Ovary (tissue), 10 donors: ENCODE measurements at places on chromosomes 11 and 22. TPM values are rescaled to one million over a fixed set of nuclear protein-coding genes. Genes with fewer than 3 reads are reported as not detected.

STK33 gene
- 11.9 TPM for polyA plus RNA-seq

GRCh38 chr11:35784699-35785098 lies 122.1 kb downstream of the TRIM44 start:
- DNase-seq, result no peak

FAT3 gene
- polyA plus RNA-seq, result 2.8 TPM

GRCh38 chr11:122261546-122261945 lies 145.5 kb upstream of the BLID start:
- DNase-seq, result no peak

DNA sequence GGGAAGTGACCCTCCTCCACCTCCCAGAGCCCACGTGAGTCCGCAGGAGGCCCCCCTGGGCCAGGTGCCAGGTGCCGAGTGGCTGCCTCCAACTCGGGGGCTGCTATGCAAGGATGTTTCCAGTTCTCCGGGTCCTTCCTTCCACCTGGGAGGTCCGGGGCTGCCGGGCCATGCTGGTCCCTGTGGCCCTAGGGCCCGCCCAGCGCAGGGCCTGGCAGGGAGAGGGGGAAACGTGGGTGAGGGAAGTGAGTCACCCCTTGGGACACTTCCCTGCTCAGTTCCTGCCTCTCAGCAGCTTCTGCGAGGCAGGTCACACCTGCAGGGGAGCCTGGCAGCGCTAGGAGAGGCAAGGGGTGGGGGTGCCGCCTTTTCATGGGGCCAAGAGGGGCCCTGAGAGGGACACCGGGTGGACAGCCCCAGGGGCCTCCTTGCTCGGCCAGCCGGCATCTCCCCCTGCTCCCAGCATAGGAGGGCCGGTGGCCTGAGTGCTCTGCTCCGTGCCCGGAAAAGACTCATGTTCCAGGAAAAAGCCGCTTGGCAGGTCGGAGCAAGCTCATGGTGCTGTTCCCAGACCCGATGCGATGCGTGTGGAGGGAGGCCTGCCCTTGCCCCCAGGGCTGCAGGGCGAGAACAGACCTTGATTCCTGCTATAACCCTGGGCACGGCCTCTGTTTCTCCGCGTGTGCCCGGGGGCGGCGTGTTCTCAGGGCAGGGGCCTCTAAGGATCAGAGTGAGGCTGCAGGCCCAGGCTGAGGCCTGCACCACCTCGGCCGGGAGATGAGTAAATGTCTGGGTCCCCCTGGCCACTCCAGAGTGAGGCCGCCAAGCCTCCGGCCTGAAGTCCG lies 30.3 kb upstream of the WNT7B start:
- DNase-seq, result peak; percentile 77

DNA sequence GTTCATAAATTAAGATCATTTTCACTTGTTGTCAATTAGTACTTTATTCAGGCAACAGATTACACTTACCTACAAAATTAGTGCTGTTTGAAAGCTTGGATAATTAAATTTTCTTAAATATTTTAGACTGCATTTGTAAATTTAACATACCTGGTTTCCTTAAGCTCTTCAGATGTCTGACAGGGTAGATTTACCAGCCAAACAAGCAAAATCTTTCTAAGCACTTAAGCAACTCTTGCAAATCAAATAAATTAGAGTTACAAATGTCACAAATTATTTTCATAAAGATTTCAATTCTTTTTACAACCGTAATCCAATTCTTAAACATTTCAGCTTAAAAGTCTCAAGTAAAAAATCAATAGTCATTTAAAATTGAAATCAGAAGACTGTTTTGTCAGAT lies 129.8 kb downstream of the DBX1 start:
- DNase-seq, result no peak

H19 gene
- 315 TPM for polyA plus RNA-seq

- no peak for DNase-seq
Observed at GRCh38 chr22:43846966-43847365, 15.3 kb downstream of the SULT4A1 start.

GRCh38 chr11:69662021-69662698 lies 13.0 kb downstream of the LTO1 start:
- DNase-seq, result no peak

SLC6A5 gene
- polyA plus RNA-seq, result 0.12 TPM

- DNase-seq, result no peak
Observed at GRCh38 chr11:96315476-96315875, 27.5 kb downstream of the MAML2 start.

GRCh38 chr11:5643585-5643984 lies 18.8 kb downstream of the TRIM34 start:
- no peak for DNase-seq

TIGD3 gene
- not detected for polyA plus RNA-seq

DNA sequence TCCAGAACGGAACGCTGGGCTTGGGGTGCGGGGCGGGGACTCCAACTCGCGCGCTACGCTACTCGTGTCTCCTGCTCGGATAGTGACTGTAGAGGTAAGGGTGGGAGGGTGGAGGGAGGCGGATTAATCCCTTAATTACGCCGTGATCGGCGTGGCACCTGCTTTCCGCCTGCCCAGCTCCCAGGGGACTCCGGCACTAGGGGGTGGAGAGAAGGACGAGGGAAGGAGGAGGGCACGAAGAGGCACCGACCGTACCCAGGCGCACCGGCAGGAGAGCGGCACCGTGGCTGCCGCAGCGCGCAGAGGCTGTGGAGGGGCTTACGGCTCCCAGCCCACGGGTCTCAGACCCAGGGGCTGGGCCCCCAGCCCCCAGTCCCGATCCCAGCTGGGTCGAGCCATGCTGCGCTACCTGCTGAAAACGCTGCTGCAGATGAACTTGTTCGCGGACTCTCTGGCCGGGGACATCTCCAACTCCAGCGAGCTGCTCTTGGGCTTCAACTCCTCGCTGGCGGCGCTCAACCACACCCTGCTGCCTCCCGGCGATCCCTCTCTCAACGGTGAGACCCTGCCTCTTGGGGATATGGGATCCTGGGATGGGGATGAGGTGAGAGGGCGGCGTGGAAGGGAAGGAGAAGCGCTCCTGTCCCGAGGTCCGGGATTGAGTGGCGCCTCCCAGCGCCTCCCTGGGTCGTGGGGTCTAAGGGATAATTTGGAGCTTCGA lies at the start of gene ROBO3:
Gene ROBO3, plus strand, starts transcription at position 252 of the 721 bp plus-strand sequence. Its CDS starts 146 bp downstream, at position 398.
- DNase-seq, result no peak

DNA sequence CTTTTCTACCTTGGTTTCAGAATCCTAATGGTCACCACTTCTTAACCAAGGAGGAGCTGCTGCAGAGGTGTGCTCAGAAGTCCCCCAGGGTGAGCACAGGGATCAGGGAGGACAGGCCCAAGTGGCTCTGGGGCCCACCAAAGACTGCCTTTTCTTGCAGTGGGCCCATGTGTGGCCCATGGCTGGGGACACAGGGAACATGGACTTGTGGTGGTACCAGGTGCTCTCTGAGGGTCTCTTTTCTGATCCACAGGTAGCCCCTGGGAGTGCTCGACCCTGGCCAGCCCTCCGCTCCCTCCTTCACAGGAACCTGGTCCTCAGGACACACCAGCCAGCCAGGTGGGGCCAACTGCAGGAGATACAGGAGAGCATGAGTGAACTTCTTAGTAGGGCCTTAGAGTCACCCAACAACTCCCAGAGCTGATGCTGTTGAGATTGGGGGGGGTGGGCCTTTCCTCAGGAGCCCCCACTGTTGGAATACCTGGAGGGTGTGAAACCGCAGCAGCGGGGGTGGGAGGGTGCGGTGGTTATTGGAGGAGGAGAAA lies 2.0 kb downstream of the MUS81 start:
- DNase-seq, result no peak

GRCh38 chr11:76797341-76798201 lies 14.4 kb downstream of the TSKU start:
- no peak for DNase-seq

DNA sequence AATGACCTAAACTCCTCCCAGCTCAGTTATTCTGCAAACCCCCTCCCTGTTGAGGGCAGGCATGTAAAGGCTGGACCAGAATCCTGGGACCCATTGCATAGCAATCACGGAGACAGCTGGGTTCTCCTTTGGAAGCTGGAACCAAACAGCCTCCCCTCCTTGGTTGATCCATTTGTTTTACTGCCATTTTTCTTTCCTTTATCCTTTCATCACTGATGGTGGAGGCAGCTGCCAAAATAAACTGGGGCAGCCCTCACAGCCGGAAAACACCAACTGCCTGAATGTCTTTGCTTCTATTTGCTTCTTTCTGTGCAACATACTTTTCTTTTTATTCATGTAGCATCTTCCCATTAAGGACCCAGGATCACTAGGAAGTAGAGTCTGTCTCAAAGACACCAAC lies 150.0 kb upstream of the SYT13 start:
- no peak for DNase-seq

DNA sequence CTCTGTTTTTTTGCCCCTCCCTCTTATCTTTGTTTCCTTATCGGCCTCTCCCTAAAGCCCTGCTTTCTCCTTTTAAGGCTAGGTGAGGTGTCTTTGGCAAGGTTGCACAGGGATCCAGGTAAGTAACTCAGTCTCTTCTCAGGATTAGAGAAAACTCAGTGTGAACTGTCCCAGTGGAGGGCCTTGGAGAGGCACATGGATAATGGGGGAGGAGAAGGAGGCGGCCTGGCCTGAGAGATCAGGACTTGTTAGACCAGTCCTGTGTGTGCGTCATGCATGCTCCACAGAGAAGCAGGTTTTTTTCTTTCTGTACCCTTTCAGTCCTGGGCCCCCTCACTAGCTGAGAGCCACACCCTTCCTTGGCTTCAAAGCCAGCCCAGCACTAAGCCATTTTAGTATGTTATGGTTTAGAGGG lies 19.9 kb downstream of the CTNND1 start:
- DNase-seq, result no peak

- no peak for DNase-seq
Observed at GRCh38 chr22:35556666-35557065, 16.0 kb downstream of the RASD2 start.

DNA sequence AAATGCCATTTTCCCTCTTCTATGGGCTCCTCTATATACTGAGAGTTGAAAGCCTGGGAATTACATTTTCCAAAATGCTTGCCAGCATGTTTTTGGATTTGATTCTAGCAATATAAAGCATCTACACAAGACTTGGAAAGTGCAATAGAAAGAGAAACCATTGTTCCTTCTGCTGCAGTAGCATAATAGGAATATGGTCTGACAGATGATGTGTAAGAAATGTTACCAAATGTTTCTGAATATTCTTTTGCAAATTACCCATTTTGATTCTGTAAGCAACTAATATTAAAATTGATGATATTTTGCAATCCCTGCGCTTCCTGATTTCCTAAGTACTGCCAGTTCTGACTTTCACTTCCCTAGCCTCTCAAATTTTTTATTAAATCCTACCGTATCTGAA lies 61.6 kb downstream of the CASP12 start:
- no peak for DNase-seq

- DNase-seq, result no peak
Observed at GRCh38 chr11:103898065-103898464, 138.4 kb upstream of the DDI1 start.

MYBPC3 gene
- polyA plus RNA-seq, result 0.22 TPM

DNA sequence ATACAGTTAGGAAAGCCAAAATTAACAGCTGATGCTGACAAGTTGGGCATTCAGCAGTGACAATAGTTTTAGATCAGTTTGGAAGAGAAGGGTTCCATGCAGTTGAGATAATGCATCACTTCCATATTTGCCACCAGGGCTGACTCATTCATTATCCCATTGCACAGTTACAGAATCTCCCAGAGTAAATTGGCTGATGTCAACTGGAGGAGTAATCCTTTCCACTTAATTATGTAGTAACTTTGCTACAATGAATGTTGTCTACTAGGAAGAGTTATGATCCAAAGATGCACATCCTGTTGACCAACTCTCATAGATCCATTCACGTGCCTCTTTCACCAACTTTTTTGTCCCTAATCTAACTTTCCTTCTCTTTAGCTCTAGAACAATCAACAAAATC lies 123.3 kb upstream of the LUZP2 start:
- no peak for DNase-seq

DNA sequence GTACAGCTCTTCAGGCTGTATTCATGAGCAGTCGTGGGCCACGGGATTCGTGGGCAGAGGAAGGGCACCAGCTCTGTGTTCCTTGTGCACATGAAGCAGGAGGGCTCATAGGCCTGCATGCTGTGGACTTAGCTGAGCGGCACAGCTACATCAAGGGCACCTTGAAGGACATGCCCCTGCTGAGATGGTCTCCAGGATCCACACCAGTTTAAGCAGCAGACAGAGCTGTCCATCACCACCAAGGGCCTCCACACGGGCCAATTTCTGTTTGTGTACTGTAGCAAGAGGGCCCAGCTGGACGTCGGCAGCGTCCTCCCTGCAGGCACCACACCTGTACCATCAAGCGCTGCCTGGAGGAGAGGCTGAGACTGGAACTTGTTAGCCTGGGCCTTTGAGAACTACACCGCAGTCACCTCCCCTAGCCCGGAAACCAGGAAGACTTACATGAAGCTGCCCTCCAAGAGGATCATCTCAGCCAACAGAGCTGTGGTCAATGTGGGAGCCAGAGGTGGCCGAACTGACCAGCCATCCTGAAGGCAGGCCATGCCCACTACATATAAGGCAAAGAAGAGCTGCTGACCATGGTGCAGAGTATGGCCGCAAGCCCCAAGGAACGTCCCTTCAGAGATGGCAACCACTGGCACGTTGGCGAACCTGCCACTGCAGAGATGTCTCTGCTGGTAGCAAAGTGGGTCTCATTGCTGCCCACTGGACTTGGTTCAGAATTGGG lies 32.7 kb upstream of the GNB1L start:
- DNase-seq, result no peak

DNA sequence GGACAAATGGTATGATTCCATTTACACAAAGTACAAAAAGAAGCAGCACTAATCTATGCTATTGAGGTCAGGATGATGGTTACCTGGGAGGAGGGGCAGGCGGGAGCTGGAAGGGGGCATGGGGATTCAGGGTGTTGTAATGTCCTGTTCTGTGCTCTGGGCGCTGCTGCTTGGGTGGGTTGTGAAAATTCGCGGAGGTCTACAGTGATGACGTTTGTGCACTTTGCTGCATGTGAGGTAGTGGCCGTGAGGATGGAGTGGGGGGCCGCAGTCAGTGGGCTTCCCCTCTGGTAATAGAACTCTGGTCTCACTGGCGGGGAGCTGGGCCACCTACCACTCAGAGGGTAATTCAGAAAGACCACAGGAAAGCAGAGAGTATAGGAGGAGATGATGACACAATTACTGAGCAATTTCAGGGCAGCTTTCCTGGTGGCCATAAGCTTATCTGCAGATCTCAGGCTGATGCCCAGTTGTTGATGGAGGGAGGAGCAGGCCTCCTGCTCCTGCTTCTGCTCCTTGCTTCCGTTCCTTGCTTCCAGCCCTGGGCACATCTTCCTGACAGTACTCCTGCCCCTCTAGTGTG lies 121.5 kb downstream of the CEP164 start:
- no peak for DNase-seq

GRCh38 chr11:13885083-13885482 lies 77.4 kb upstream of the SPON1 start:
- no peak for DNase-seq

- DNase-seq, result no peak
Observed at GRCh38 chr11:36743039-36743438, 145.0 kb upstream of the RAG2 start.
